ENCODE measurements at places on chromosomes 2 and 18.

GRCh38 chr2:239716536-239717318 lies 308.4 kb downstream of the NDUFA10 start:
- DNase-seq: no peak

GRCh38 chr18:45416168-45416567 lies 199.1 kb upstream of the SLC14A2 start:
- DNase-seq: no peak

DNA sequence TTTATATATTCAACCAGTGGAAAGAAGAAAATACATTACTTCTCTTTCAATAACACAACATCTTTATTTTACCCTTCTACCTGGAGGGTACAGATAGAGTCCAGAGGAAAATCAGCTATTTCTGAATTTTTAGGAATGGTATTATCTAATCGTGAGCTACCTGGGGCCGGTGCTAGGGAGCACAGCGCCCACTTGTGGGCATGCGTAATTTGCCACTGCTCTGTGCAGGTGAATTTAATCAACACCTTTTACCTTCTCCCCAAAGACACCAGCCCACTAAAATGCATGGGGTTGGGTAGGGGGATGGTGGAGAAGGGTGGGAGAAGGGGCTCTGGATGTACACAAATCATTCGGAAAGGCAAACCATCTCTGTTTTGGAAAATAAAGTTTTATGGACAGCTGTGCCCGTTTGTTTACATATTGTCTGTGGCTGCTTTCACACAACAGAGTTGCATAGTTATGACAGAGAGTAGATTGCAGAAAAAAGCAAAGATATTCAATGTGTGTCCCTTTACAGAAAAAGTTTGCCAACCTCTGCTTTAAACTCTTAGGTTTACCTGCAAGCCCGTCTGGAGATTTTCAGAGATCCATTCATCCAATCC lies 51.5 kb upstream of the DCC start:
- DNase-seq: no peak

DNA sequence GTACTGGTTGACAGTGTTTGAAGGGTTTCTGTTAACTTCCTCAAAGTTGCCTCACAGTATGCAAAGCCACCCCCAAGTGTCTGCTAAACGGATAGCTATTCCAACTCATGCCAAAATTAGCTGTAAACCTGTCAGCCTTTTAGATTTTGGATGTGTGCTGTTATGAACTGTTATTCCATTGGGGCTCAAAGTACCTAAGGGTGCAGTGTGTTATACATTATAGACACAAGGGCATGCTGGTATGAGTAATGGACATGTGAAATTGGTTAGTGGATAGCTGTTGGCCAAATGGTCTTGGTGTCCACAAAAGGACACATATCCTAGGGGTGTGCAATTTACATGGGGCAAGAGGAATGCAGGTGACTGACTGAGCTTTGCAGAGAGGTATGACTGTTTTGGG lies 33.7 kb upstream of the CCBE1 start:
- DNase-seq: no peak

GRCh38 chr2:54475285-54475684 lies 19.2 kb downstream of the SPTBN1 start:
- no peak for DNase-seq

- no peak for DNase-seq
Observed at GRCh38 chr2:236861196-236861875, 224.4 kb upstream of the COPS8 start.

GRCh38 chr2:196702641-196703040 lies 63.1 kb downstream of the CCDC150 start:
- no peak for DNase-seq

DNA sequence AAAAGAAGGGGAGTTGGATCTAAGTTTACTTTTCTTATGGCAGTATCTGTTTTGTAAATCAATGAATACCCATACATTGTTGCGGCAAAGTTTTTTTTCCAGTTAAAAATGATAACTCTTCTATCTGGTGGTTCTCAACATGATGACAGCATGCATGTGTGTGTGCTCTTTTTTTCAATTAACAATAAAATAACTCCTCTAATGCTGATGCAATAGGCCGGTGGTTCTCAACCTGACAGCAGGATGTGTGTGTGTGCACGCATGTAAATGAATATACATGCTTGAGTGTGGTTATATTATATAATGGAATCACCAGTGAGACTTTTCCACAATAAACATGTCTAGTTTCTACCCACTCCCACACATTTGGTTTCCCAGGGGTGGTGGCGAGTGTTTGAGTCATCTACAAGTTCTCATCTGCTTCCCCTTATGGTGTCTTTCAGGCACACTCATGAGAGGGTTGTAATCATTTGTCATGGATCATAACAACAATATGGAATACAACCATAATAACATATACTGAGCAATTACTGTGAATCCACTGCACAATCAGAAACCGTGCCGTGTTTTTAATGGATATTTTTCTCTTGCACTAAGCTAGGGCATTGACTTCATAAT lies 31.2 kb downstream of the PARD3B start:
- no peak for DNase-seq

DNA sequence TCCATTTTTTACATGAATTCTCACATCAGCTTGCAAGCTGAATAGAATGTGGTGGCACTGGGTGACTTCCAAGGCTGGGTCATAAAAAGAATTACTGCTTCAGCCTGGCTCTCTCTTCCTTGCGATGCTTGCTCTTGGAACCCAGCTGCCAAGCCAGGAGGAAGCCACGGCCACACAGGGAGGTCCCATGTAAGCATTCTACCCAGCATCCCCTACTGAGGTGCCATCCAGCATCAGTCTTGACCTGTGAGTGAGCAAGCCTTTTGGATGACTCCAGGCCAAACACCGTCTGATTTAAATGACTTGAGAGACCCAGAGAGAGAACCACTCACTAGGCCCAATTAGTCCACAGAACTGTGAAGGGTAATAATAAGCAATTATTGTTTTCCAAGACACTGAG lies 750.3 kb upstream of the RAB6C start:
- DNase-seq: no peak

GRCh38 chr2:105771836-105772235 lies 27.1 kb downstream of the NCK2 start:
- DNase-seq: no peak

DNA sequence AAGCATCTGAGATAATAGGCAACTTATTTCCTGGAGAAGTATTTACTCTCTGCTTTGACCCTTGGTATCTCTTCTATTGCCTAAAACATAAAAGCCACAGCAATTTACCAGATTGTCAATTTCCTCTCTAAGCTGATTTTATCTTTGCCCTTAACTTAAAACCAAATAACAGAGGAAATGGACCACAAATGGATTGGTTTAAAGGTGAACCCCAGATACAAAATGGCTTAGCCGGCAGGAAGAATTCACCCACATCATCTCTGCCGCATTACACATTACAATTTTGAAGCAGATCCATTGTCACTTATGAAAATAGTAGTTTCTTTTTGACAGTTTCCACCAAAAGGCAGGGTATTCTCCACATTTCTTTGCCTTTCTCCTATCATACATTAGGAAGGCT lies 585.8 kb upstream of the CHAC2 start:
- no peak for DNase-seq

DNA sequence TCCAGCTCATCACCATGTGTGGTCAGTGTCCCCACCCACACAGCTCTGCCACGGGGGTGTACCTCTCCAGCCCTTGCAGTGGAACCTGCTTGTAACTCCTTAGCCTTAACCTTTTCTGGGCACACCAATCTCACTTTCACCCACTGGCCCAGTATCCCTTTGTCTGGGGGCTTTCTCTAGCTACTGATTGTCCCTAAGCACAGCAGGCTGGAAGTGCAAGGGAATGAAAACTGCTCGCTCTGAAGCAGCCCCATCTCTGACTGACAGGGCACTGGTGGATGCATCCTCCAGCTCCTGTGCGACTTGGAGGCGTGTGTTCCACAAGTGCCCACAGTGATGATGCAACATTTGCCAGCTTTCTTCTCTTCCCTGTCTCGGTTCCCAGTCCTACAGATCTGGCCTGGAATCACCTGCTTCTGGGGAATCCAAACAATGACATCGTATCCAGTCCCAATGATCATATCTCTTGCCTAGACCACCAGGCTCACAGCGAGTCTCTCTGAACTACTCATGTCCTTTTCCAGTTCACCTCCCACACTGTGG lies 33.6 kb downstream of the SCTR start:
- no peak for DNase-seq

DNA sequence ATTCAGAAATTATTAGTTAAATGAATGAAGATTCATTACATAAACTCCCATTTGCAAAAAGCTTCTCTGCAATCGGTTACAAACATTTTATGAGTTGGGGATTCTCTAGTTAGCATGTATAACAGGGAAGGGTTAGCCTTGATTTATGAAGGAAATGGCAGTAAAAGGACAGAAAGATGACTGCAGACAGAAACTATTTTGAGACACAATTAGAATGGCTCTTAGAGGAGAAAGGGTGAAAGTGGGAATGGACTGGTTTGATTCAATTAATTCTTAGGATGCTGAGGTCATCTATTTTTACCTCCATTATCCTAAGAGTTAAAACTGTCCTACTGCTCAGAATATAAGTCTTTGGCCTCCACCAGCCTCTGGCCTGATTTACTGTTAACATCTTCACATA lies 250.8 kb upstream of the DLGAP1 start:
- no peak for DNase-seq

GRCh38 chr2:75560768-75561565 lies at the start of gene EVA1A:
EVA1A (minus strand) TSS chr2:75560939; CDS start chr2:75518140, 42,799 bp downstream.
- peak; percentile 86 for DNase-seq

DNA sequence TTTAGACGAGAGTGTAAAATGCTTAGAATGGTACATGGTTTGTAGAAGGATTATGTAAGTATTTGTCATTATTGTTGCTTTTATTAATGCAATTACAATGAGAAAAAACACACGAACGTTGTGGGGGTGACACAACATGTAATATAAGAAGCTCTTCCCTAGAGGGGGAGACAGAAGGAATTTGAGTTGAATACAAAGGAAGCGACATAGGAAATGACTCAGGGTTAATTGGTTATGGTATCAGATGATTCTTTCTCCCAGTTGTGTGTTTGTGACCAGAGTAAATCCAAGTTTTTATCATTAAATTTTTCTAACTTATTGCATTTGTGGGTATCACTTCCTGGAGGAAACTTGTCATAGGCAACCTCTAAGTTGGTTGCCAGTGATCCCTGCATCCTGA lies 625.6 kb upstream of the CDH2 start:
- DNase-seq: peak; percentile 94

GRCh38 chr2:37080266-37080665 lies 3.9 kb downstream of the HEATR5B start:
- DNase-seq: no peak

DNA sequence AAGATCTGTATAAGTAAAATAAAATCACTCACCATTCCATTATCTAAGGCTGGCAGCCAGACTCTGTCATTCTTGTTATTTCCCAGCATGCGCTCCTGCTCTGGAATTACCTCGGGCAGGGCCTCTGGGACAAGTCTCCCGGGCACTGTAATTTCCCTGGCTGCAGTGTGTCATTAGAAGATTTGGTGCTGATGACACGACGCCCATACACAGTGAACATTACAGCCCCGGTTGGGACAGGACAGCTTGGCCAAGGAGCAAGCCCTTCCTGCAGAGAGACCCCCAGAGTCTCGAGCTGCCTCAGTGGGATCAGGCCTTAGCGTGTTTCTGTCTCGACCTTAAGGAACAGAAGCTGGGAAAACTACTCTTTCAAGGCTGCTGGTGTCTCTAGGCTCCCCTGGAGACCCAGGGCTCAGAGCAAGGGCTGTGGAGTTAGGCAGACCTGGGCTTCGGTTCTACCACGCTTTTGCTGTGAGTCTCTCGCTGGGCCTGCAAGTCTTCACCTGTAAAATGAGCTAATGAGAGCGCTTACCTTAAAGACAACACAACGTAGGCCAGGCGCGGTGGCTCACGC lies 39.7 kb downstream of the SMAD7 start:
- DNase-seq: no peak

DNA sequence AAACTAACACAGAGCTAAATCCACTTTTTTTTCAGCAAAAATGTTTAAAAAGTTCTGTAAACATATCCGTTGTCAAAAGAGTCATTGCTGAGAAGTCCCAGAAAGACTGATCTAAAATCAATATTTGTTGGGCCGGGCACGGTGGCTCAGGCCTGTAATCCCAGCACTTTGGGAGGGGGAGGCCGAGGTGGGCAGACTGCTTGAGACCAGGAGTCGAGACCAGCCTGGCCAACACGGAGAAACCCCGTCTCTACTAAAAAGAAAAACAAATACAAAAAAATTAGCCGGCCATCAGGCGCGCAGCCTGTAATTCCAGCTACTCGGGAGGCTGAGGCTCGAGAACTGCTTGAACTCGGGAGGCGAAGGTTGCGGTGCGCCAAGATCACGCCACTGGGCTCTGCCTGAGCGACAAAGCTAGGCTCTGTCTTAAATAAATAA lies 1.4 kb downstream of the OLA1 start:
- DNase-seq: no peak

DNA sequence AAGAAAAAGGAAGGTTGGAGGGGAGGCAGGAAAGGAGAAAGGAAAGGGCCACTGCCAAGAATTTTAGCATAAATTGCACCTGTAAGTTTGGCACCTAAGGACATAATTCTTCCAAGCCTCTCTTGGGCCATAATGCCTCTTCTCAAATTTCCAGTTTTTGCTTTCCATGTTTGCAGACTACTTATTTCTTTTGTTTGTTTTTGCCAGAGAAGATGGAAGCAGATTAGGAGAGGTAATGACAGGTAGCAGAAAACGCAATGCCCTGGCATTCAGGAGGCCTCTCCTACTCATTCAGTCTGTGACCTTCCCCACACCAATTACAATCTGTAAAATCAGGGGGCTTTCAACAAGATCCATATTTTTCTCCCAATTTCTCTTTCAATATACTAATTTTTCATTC lies 56.8 kb downstream of the MRPL33 start:
- no peak for DNase-seq

DNA sequence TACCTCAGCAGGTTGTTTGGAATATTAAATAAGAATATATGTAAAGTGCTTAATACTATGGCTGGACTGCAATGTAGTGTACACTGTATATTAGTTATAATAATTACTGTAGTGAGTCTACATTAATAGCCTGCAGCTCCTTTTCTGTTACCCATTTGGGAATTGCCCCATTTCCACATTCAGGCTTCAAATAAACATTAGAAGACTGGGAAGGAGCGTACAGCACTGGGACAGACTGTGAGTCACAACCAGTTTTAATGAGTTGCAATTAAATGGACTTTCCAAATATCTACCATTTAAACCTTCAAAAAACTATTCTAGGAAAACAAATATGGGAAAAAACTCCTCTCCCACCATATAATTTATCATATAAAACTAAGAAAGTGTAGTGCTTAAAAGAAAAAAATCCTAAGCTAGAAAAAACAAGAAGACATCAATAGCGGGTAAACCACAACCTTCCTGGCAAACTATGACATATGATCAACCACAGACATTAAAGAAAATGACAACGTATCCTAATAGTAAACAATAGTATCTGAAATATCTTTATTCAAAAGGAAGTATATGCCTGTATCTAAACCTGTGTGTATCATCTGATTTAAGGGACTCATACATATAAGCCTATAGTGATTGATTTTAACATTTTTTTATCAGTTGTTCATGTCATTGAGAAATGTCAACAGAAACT lies 86.1 kb downstream of the TRIP12 start:
- DNase-seq: no peak

DNA sequence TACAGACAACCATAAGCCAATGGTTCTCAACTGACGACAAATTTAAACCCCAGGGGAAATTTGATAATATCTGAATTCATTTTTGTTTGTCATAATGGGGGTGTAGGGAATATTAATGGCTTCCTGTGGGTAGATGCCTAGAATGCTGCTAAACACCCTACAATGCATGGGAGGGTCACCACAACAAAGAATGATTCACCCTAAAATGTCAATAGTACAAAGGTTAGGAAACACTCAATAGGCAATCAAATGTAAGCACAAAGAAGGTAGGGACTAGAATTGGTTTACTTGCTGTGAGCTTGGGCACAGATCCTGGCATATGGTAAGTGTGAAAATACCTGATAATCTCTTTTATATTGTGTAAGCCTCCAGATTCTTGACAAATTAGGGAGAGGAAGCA lies 20.1 kb upstream of the FANCL start:
- no peak for DNase-seq

Measured in HT1080 (cell line).